Activated CD4-positive, alpha-beta T cell treated with anti-CD3 and anti-CD28 coated beads, Interleukin-2, amount 10 ng/mL, durations not matched to agents 7 days and 5 days (primary cell): ENCODE measurements at places on chromosomes 13 and 19. TPM values are rescaled to one million over a fixed set of nuclear protein-coding genes. Genes with fewer than 3 reads are reported as not detected.
A peak's percentile ranks its signal among the peaks of the same experiment; 100 is the strongest.

DNA sequence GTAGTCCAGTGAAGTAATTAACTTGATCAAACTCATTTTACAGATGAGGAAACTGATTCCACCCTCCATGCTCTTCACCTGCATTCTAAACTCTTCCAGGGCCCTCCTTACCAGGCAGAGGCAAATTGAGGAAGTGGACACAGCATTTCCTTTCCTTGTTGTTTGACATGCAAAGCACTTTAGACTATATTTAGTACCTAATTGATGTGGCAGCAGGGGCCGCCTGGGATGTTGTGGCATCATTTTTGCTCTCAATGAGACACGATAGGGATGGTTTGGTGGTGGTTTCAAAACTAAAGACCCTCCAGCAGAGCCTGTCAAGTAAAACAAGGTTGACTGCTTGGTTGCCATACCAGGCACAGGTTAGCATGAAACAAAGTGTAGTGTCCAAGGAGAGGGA, 7.9 kb downstream of the SIPA1L3 start:
- peak; percentile 12 for DNase-seq

DNA sequence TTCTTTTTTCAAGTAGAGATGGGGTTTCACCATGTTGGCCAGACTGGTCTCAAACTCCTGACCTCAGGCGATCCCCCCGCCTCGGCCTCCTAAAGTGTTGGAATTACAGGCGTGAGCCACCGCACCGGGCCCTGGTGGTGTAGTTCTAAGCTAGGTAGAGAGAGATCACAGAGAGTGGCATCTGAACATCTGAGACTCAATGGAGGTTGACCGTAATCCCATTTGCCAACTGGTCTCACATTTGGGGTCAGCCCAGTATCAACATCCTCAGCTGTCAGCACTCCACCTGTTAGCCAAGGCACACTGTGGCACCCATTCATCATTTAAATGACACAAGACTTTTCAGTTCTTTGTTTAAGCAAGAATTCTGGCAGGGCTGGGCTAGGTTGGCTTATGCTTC, 8.1 kb downstream of the SELENOW start:
- no peak for DNase-seq

GRCh38 chr19:53626486-53626885, 5.3 kb upstream of the DPRX start:
- no peak for DNase-seq

GRCh38 chr19:46035986-46036743, 4.6 kb downstream of the IGFL4 start:
- no peak for DNase-seq

DNA sequence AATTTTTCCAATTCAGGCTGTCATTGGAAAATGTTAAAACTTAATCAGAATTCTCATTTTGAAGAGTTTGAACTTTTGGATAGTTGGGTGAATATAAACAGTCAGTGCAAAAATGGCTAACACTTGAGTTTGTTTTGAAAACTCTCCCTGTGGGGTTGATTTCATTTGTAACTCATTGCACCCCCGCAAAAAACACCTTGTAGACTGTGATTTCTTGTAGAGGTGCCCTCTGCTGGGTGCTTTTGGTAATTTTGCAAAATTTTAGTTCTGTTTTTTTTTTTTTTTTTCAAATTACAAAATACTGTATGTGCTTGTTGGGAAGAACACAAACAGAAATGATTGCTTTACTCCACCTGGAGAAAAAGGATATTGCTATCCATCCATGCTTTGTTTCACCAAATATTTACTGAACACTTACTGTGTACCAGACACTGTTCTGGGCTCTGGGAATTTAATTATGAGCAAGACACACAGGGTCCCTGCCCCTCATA, 28.2 kb upstream of the GPI start:
- DNase-seq: peak; percentile 67

- DNase-seq: peak; percentile 42
These were observed 204.9 kb upstream of the KL start for GRCh38 chr13:32811297-32811800.

DNA sequence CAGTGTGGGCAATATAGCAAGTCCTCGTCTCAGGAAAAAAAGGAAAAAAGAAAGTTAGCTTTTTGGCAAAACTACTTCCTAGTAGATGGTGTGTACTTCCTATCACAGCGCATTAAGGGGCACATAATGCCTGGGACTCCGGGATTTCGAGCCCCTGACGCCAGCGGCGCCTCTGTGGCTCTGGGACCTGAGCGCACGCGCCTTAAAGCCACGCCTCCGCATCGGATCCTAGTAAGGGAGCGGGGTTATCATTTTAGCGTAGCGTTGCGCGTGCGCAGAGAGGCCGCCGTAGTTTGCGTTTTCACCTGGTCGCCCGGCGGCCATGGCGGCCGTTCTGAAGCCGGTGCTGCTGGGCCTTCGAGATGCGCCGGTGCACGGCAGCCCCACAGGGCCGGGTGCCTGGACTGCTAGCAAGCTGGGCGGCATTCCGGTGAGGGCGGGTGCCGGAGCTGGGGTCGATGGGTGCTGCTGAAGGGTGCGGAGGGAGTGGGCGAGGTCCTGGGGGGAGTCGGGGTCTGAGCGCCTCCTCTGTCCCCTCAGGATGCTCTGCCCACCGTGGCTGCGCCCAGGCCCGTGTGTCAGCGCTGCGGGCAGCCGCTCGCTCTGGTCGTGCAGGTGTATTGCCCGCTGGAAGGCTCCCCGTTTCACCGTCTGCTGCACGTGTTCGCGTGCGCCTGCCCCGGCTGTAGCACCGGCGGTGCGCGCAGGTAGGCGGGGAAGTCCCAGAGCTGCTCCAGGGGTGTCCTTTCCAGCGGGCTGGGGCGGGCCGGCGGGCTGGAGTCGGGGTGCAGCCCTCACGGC, at the start of gene PDCD2L:
TSS of gene PDCD2L (plus strand) at position 291 of the 801 bp plus-strand sequence. CDS start at position 323, 32 bp downstream.
- peak; percentile 94 for DNase-seq

DNA sequence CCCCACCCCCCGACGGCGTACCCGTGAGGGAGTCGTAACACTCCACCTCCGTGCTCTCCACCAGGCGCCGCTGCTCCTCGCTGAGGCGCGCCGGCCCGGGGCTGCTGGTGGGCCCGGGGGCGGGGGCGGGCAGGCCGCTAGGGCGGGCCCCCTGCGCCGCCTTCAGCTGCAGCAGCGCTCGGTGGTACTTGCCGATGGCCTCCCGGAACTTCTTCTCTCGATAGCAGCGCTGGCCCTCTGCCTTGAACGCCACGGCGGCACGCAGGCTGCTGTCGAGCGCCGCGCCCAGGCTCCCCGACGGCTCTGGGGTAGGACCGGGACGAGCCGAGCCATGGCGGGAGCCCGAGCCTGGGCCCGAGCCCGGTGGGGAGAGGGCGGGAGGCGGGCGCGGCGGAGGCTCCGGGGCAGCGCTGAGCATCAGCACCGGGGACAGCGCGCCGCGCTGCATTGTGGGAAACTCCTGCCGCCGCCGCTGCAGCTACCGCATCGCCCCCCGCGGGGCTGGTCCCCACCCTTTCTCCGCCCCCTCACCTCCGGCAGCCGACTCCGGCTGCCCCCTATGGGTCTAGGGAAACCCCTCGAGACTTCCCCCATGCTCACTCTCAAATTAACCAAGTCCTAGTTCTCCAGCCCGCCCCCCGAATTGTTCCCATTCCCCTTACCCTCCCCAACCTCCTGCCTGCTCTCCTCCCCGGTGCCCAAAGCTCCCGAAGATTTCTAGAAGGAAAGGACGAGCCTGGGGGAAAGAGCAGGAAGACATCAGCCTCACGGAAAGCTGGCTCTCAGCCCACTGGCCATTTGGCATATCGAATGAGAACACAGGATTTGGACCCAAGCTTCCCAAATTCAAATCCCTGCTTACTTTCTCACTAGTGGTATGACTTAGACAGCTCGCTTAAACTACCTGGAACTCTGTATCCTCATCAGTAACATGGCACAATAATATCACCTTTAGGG, at the start of gene TTC9B:
TSS of gene TTC9B (minus strand) at position 451 of the 957 bp plus-strand sequence. CDS start at position 448, 3 bp downstream.
- peak; percentile 57 for DNase-seq

GRCh38 chr19:40588110-40588854, 11.6 kb downstream of the SHKBP1 start:
- no peak for DNase-seq

GRCh38 chr19:52734331-52734892, 432 bp downstream of the ZNF611 start:
- DNase-seq: no peak

The SPRED3 gene
- 1.2 TPM for total RNA-seq

The FCER2 gene
- 0.23 TPM for total RNA-seq

The MARCHF2 gene
- 29.0 TPM for total RNA-seq

The CDK8 gene
- 14.1 TPM for total RNA-seq

The FAM216B gene
- total RNA-seq: not detected

The ZNF440 gene
- 13.6 TPM for total RNA-seq
